ENCODE measurements at places on chromosomes 13 and 19.
A peak's percentile ranks its signal among the peaks of the same experiment; 100 is the strongest.

GRCh38 chr13:106507560-106508274 lies 27.7 kb downstream of the EFNB2 start:
- peak; percentile 69 for DNase-seq

DNA sequence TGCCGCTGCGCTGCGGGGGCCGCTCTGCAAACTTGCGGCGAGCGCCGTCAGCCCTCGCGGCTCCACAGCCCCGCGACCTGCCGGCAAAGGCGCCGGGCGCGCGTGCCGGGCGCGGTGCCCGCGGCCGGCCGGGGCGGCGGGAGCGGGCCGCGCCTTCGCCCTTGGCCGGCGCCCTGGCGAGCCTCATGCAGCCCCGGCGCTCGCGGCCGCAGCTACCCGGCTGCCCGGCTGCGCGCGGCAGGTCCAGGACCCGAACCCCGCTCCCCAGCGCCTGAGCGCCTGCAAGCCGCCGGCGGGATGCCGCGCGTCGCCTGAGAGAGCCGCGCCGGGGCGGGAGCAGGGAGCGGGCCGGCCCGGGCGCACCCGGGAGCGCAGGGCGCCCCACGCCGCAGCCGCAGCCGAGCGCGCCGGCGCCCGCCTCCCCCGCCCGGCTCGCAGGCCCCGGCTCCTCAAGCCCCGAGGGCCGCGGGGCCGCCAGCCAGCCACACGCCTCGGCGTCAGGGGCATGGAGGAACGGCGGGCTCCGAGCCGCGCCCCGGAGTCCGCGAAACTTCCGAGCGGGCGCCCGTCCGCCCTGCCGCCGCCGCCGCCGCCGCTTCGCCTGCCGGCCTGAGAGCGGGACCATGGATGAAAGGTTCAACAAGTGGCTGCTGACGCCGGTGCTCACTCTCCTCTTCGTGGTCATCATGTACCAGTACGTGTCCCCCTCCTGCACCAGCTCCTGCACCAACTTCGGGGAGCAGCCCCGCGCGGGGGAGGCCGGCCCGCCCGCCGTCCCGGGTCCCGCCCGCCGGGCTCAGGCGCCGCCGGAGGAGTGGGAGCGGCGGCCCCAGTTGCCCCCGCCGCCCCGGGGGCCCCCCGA lies 564 bp downstream of the HS6ST3 start:
- DNase-seq = no peak

- no peak for DNase-seq
Observed at GRCh38 chr19:3289971-3290569, 65.6 kb downstream of the CELF5 start.

DNA sequence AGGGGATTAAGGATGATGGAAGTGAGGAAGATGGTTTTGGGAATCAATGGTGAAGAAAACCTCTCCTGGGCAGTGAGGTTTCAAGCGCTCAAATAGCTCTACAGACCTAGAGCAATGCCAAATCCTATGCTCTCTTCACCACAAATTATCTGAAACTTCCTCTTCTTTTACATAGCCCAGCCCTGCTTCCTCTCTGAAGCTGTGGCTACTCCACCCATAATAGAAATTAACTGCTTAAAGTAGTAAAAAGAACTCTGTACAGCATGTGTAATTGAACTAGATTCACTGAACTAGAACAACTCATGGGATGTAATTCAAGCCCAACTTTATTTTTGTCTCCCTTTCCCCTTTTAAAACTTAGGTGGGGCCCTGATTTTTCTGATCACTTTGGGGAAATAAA lies 20.4 kb upstream of the IFT88 start:
- no peak for DNase-seq

DNA sequence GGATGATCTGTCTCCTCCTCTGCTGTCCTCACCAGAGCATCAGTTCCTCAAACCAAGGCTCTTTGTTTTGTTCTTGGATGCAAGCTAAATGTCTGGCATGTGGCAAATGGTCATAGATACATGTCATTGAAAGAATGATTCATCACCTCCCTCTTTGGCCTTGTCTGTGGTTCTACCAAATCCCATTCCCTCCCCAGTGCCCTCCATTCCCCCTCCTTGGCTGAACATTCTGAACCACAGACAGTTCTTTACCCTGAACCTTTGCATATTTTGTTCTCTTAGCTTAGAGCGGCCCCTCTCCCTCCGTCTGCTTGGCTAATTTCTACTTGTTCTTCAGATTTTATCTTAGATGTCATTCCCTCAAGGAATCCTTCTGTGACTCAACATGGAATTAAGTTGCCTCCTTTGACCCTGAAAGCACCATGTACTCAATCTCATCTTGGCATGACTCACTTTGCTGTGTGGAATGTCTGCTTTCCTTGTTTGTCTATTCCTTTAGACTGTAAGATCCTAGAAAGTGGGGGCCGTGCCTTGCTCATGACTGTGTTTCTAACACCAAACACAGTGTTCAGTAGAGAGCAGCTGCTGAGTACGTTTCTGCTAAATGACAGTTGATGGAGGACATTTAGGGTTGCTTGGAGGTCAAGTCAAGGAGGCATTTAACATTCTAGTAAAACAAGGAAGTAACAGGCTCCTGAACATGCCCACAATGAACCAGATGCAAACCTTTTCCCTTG lies 8.1 kb downstream of the ALOX5AP start:
- peak; percentile 24 for DNase-seq

GRCh38 chr13:25912961-25913360 lies 138.9 kb downstream of the SHISA2 start:
- no peak for DNase-seq

DNA sequence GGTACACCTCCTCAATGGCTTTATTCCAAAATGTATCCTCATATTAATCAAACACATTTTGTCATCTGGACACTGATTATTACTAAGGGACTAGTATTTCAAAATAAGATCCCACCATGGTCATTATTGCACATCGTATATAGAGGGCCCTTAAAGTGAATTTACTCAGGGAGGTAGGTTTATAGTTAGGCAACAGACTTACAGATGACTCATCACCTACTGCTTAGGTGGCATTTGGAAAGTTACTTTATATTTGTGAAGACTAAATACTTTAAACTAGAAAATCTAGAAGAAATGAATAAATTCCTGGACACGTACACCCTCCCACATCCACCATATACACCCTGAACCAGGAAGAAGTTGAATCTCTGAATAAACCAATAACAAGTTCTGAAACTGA lies 353.0 kb downstream of the KCTD12 start:
- DNase-seq = no peak

GRCh38 chr13:28322256-28322905 lies 172.5 kb downstream of the FLT1 start:
- no peak for DNase-seq

DNA sequence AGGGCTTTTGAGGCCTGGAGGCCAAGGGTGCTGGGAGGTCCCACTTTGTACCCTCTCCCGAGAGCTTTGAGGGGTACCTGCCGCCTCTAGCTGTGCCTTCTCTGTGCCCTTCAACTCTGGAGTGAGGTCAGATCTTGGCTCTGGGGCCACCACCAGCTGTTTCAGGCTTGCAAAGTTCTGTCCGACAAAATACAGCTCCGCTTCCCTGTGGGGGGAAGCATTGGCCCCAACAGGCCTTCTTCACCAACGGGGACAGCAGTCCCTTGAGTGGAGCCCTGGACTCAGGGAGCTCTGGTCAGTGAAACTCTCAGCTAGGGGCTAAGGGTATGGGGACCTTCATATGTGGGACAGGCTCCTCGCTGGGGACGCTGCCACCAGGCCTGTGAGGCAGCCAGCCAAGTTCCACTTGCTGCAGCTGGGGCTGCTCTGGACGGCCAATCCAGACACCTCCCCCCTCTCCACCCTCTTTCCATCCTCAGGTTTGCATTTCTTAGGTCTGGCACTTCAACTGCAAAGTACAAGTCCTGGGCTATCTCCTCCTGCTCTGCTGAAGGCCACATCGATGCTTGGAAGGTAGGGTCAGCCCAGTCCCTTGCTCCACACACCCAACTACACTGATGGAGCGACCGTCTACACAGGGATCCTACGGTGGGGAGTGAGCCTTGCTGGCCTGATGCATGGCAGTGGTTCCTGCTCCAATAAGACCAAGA lies 46.8 kb downstream of the C13orf46 start:
- DNase-seq = no peak

DNA sequence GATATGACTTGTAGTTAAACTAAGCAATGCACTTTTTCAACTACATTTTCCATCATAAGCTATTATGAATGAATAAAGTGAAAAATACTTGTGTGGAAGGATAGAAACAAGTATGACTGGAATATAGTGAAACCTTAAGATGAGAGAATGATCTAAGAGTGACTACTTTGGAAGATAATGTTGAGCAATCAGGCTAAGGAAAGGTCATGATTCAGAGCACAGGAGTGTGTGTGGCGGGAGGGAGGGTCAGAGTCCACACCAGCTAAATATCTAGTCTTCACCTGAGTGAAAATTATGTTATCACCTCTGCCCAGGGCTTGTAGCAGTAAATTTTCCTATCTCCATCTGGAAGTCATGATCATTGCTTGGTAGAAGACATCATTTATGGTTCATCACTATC lies 833.4 kb upstream of the ATXN8OS start:
- DNase-seq = no peak

DNA sequence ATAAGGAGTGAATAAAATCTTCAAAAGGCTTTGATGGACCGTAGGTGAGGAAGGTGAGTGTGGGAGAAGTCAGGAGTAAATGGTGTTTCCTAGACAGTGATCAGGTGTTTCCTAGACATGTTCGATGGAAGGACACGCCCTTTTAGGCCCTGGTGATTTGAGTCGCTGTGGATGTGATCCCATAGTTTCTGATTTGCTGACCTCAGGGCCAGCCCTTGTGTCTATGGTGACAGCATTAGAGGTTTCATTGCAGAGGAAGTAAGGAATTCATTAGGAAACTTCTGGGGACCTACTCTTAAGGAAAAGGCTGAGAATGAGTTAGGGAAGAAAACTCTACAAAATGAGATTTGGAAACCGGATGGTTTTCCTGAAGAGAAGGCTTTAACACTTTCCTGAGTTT lies 31.5 kb upstream of the RNF113B start:
- DNase-seq = no peak

GRCh38 chr13:47004540-47004939 lies 107.7 kb upstream of the HTR2A start:
- no peak for DNase-seq

GRCh38 chr13:97108530-97108900 lies 113.6 kb upstream of the MBNL2 start:
- no peak for DNase-seq

DNA sequence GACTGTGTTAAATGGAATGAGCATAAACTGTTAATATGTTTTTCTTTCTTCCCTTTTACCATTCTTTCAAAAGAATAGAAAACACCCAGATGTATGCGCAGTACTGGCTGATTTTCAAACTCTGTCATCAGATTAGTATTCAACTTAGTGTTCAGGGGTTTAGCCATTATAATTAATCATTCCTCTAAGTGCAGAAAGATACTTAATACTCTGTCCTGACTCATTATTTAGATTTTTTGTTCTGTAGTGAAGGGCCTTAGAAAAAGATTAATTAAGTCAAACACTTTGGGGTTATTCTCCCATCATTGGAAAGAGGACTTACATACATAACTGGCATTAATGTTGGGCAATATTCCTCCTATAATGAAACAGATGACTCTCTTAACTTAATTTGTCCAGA lies 1316.7 kb upstream of the SLC10A2 start:
- DNase-seq = no peak

- no peak for DNase-seq
Observed at GRCh38 chr19:16883522-16883921, 5.3 kb upstream of the F2RL3 start.

GRCh38 chr19:30283556-30283955 lies 88.6 kb upstream of the ZNF536 start:
- DNase-seq = no peak

GRCh38 chr13:74047931-74048600 lies 86.1 kb downstream of the KLF12 start:
- no peak for DNase-seq

GRCh38 chr13:111120422-111120821 lies 5.3 kb downstream of the ARHGEF7 start:
- DNase-seq = no peak

- no peak for DNase-seq
Observed at GRCh38 chr13:90746230-90746629, 601.3 kb upstream of the MIR17HG start.

DNA sequence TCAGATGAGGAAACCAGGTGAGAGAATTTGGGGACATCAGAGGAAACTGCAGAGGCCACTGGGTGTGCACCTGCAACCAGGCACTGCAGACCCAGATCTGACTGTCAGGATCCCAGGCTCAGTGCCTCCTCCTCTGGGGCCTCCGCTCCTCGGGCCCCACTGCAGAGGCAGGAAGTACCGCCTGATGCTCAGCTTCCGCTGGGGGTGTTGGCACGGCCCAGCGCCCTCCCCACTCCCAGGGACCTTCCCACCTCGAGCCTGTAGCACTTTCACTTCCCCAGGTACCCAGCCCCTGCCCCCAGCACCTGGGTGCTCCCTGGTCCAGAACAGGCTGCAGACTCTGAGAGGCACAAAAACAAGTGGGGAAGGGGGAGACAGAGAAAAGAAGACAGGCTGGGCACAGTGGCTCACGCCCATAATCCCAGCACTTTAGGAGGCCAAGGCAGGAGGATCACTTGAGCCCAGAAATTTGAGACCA lies 1.4 kb upstream of the CD37 start:
- no peak for DNase-seq

- DNase-seq = no peak
Observed at GRCh38 chr19:2645826-2646225, 56.7 kb downstream of the GNG7 start.

DNA sequence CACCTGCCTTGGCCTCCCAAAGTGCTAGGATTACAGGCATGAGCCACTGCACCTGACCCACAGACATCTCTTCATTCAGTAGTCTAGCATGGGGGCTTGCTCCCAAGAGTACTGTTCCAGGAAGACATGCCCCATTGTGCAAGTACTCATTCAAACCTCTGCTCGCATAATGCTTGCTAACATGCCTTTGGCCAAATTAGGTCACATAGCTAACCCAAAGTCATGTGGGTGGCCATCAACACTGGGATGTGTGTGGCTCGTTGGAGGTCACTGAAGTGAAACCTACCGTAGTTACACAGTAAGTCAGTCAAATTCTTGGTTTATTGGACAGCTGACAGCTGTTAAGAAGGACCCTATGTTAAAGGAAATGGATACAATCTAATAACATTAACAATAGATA lies 20.3 kb downstream of the RFXAP start:
- no peak for DNase-seq

GRCh38 chr19:23817519-23817918 lies 58.8 kb upstream of the ZNF681 start:
- no peak for DNase-seq

DNA sequence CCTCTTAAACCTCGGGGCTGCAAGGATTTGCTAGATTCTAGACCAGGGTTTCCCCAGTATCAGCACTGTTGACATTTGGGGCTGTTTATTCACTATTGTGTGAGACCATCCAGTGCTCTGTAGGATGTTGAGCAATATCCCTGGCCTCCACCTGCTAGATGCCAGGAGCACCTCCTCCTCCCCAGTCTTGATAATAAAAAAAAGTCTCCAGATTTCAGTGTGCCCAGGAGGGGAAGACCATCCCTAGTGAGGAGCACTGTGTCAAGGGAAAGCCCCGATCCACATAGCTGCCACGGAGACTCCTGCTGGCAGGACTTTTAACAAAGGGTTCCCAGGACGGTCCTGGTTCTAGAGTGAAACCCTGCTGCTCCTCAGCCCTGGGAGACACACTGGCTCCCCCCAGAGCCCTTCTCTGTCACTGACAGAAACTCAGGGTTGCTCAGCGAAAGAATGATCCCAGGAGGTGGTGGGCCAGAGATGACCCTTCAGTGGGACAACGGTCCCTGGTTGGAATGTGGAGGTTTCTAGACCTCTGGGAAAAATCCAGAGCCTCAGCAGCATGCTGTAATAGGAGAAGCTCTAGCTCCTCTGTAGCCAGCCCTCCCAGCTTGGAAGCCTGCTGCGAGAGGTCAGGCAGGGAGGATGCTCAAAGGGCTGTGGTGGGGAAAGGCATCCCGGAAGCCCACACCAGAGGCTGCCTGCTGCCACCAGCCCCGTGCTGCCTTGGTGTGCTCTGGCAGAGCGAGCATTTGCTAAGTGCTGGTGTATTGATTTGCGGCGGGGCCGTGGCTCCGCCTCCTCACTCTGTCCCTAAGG lies 20.3 kb downstream of the LYL1 start:
- DNase-seq = peak; percentile 19

Data from NCI-H460 (cell line).